ENCODE measurements at places on chromosomes 6 and 20. TPM values are rescaled to one million over a fixed set of nuclear protein-coding genes. Genes with fewer than 3 reads are reported as not detected.

NHSL1 gene
- total RNA-seq, result 8.4 TPM

FRK gene
- 0.60 TPM for total RNA-seq

GINS1 gene
- 13.4 TPM for total RNA-seq

TOX2 gene
- total RNA-seq, result not detected

OR2J3 gene
- not detected for total RNA-seq

LY86 gene
- not detected for total RNA-seq

SSTR4 gene
- total RNA-seq, result not detected

SRXN1 gene
- 21.6 TPM for total RNA-seq

XKR7 gene
- 0.04 TPM for total RNA-seq

CLIC5 gene
- 24.5 TPM for total RNA-seq

C6orf132 gene
- total RNA-seq, result 1.7 TPM

- no peak for DNase-seq
Measured at GRCh38 chr6:10136636-10137035, 278.2 kb downstream of the TFAP2A start.

DNA sequence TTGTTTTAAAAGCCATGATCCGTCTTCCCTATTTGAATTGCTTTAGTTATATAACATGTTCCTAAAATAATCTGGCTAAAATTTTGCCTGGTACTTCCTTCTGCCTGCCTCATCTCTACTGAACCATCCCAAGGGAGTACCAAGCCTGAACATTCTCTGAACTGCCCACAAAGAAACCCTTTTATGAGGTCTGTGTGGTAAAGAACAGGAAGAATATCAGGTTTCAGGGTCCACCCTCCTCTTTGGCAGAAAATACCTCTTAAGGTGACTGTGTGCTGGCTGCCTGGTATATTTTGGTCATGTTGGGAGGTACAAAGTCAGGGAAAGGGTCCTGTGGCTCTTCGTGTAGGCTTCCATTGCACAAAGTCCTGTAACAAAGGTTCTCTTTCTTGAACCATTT lies 574.1 kb upstream of the CHD6 start:
- no peak for DNase-seq

DNA sequence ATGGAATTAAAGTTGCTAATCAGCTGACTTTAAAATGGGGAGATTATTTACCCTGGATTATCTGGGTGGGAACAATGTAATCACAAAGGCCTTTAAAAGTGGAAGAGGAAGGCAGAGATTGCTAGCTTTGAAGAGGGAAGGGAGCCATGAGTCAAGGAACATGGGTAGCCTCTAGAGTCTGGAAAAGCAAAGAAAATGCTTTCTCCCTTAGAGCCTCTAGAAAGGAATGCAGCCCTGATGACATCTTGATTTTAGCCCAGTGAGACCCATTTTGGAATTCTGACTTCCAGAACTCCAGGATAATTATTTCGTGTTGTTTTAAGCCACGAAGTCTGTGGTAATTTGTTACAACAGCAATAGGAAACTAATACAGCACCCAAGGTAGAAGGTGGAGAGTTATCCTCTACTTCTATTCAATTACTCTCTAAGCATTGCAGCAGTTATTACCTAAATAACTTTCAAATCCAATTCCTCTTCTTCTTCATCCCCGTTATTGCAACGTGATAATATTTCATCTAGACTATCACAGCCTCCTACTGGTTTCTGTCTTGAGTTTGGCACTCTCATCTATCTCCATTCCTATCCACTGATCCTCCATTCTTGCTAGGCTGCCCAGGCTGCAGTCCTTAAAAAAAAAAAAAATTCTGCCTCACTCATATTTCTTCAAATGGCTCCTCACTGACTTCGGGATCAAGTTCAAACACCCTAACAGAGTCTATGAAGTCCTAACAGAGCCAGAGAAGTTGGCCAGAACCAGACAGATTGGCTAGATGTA lies 224.3 kb downstream of the BTBD9 start:
- DNase-seq, result no peak

GRCh38 chr6:88520445-88520844 lies 354.3 kb upstream of the CNR1 start:
- DNase-seq, result no peak

DNA sequence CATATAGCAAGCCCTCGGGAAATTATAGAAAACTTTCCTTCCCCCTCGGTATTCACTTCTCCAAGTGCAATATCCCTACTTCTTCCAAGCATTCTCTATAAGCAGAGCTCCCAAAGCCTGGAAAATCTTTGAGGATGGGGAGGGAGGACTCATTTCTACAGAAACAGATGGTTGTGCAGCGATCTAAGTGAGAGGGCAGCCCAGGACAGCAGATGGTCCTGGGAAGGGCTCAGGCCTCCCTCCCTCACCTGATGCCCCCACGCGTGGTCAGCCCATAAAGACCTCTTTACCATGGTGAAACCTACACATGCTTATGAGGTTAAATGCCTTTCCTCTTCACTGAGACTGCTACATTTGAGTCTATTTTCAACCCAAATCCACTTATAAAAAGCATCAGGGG lies 319.6 kb upstream of the QKI start:
- no peak for DNase-seq

GRCh38 chr20:18858816-18859215 lies 45.2 kb downstream of the SCP2D1 start:
- DNase-seq, result no peak

DNA sequence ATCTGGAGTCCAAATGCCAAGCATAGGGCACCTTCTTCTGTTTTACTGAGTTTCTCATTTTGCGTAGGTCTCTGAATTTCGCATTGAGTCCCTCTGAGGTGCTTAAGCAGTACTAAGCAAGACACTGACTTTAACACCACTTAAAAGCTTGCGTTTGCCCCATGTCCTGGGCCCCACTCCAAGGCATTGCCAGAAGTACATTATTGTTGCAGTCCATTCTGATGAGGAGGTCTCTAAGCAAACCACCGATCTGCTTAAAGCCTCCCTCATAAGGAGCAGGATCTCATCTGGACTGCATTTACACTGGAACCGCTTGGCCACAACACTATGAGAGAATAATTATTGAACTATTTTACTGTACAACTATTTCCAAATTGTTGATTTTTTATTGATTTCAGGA lies 16.3 kb downstream of the BMP2 start:
- peak; percentile 20 for DNase-seq

GRCh38 chr6:134888316-134888715 lies 61.6 kb downstream of the ALDH8A1 start:
- DNase-seq, result no peak

- DNase-seq, result peak; percentile 78
Measured at GRCh38 chr6:134347885-134348805, 30.2 kb upstream of the SGK1 start.

GRCh38 chr20:10922941-10923340 lies 249.1 kb upstream of the JAG1 start:
- no peak for DNase-seq

DNA sequence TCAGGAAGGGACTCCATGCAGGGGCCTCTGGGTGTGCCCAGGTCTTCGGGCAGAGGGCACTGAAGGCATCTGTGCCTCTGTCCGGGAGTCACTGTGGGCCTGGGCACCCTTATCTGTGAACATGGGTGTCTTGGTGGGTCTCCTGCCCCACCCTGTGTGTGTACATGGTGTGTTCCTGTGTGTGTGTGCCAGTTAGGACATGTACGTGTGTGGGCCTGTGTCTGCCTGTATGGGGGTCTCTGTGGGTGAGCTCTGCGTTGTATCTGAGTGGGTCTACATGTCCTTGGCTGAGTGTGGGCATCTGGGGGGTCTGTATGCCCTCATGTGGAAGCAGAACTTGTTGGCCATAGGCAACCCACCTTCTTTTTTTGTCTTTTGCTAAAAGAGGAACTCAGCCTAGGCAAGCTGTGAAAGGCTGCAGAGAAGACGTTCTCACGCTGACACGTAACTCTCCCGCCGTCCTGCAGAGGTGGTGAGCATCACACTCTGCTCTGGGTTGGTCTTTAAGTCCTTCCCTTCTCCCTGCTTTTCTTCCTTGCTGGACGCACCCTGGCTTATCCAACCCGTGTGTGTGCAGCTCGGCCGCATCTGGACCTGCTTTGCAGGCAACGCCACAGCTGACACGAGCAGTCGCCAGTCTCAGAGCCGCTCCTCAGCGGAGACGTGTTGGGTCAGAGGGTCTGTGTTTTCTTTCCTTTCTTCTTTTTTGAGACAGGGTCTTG lies 532 bp upstream of the NPBWR2 start:
- DNase-seq, result no peak

GRCh38 chr20:37393196-37393862 lies 47.4 kb downstream of the SRC start:
- DNase-seq, result no peak

DNA sequence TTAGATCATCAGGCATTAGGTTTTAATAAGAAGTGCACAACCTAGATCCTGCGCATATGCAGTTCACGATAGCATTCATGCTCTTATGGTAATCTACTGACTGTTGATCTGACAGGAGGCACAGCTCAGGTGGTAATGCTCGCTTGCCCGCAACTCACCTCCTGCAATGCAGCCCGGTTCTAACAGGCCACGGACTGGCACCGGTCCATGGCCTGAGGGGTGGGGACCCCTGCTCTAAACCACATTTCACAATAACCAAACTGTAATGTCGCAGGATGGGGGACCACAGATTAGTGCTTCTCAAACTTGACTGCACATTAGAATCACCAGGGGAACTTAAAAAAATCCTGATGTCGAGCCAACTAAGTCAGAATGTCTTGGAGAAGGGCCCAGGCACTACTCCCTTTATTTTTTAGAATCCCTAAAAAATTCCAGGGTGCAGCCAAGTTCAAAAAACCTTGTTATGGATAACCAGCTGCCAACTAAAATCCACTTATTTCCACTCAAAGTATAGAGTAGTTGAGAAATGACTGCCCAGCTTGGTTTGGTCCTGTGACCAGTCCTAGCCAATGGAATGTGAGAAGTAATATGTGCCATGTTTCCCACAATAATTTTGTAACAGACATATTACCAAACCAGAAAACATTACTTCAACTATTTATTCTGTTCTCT lies 3.1 kb downstream of the SHPRH start:
- DNase-seq, result peak; percentile 93

DNA sequence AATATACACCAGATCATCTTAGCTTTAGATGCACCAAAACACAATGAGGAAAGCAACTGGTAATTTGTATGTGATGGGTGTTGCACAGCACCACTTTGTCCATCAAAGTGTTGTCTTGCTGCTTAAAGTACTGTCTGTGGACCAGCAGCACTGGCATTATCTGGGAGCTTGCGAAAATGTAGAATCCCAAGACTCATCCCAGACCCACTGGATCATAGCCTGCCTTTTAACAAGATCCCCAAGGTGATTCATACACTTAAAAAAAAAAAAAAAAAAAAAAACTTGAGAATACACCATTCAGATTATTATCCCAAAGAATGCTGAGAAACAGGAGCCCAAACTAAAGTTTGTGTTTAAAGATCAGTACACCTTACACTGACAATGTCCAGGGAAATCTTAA lies 123.4 kb downstream of the TASP1 start:
- no peak for DNase-seq

DNA sequence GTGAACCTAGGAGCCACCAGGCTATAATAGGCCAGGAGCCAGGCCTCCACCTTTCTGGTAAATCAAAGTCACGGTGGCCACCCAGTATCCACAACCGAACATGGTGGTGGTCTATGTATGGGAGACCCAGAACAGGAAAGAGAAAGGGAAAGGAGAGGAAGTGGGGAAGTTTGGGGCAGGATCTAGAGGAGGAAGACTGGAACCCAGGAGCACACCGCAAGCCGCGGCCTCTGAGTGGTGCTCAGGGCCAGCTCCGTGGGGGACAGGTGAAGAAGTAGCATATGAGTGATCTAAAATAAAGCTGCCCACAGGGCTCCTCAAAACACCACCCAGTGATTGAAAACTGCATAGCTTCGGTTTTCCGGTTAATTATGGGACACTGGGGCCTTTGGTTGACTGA lies 214.8 kb downstream of the ZDHHC14 start:
- no peak for DNase-seq

DNA sequence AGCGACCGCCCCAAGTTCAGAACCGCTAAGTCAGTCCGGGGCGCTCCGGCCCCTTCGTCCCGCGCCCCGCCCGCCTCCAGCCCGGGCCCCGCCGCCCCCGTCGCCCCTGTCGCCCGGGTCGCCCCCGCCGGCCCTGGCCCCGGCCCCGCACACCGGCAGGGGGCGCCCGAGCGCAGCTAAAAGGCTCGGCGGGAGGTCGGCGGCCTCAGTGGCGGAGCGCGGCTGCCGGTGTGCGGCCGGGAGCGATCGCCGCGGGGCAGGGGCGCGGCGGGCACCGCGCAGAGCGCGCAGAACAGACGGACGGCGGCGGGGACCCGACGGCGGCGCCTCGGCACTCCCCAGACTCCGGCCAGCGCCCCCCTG lies at the start of gene FNDC1:
Gene FNDC1, plus strand, starts transcription at position 208 of the 363 bp plus-strand sequence. CDS start 197 bp downstream, outside the sequence.
- DNase-seq, result peak; percentile 78

DNA sequence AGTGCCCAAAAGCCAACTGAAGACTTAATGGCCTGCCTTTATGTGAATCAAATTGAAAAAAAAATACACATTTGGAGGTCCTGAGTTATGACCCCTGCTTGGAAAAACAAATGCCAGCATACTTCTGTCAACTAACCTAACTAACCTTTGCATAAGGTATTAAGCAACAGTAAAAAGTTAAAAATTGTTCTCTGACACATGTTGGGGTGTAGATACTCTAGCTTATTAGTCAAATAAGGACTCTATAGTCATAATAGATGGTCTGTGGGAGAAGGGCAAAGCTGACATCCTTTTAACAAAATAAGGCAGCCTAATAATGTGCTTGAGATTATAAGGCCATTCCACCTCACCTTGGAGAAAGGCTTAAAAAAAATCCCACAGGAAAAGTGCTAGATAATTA lies 140.5 kb downstream of the HIVEP2 start:
- no peak for DNase-seq

DNA sequence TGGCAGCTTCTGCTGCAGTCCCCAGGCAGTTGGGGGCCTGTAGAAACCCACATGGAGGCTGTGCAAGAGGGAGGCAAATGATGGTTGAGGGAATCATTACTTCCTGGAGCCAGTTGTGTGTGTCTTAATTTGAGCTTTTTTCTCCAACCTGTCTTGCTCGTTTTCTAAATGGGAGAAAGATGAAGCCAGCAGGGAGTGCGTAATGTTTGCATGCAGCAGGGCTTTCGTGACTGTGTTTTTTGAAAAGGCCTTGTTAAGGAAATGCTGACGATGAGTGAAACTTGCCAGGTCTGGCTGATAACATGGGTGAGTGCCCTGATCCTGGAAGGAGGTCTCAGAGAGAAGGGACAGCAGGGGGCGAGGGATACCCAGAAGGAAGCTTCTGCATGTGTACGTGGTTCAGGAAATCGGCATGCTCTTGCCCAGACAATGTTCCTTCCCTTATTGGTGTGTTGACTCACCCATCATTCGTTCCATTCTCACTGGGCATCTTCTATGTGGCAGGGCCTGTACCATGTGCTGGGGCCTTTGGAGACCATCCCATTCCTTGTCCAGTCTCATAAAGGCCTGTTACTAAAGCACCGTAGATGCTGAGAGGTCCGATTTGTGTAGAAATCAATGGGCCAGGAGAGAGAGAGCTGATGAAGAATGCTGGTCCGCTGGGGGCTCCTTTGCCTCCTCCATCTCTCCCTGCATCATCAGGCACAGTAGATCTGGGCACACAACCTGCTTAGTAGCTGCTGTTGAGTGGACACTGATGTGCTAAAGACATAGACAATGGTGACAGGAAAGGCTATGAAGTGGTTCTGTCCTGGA lies 27.4 kb downstream of the GLP1R start:
- DNase-seq, result no peak

- no peak for DNase-seq
Measured at GRCh38 chr6:29853245-29853644, 25.6 kb downstream of the HLA-G start.
